ENCODE measurements at places on chromosomes 5 and 9. TPM values are rescaled to one million over a fixed set of nuclear protein-coding genes. Genes with fewer than 3 reads are reported as not detected.
A peak's percentile ranks its signal among the peaks of the same experiment; 100 is the strongest.

- no peak for DNase-seq
Measured at GRCh38 chr9:109779711-109780452, at the start of gene PALM2AKAP2. PALM2AKAP2 (plus strand) TSS chr9:109780198; CDS start chr9:109780489, 291 bp downstream.

GRCh38 chr9:11319538-11319937 lies 706.7 kb upstream of the PTPRD start:
- DNase-seq = no peak

GRCh38 chr9:17509151-17509550 lies 69.7 kb upstream of the SH3GL2 start:
- no peak for DNase-seq

DNA sequence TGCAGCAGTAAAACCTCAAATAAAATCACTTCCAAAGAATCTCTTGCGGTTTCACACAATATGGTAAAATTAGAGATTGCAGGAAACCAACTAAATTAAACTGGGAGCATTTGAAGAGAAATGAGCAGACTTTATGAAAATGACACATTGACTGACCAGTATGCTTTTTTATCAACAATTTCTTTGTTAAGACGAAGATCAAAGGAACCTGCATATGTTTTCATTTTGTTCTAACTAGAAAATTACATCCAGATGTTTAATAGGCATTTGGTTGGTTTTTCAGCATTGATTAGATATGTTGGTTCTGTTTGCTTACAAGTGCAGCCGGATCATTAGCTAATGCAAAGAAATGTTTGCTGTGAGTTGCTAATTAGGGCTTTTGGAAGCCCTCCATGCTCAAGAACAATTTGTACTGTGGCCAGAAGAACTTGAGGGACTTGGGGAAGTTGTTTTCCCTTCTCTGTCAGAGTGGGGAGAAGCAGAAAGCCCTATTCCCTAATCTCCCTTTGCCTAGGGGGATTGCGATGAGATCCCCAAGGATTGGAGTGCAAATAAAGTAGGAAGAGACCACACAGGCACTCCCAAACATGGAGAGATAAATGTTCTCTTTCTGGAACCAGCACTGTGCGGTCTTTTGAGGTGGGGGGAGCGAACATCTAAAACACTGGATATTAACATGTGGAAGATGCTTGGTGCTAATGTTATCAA lies 4.5 kb upstream of the TLE1 start:
- no peak for DNase-seq

Gene GRXCR2
- total RNA-seq = not detected

Gene ALAD
- total RNA-seq = 21.8 TPM

Gene SLC6A18
- not detected for total RNA-seq

DNA sequence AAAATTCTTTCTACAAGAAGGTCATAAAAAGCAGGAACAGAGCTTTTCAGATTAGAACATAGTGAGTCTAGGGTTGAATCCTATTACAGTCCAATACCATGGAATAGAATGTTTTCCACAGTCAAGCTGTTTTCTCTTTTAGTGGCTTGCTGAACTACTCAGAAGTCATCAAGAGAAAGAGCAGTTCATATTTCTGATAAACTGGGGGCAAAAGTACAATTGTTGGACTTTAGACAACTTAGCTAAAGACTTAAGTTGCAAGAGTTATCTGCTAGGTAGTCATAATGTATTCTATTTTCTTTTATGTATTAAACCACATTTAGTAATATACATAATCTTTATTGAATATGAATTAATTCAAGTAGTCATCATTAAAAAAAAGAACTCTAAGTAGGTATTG lies 233.1 kb upstream of the GRIA1 start:
- DNase-seq = no peak

Gene TSPAN17
- 10.1 TPM for total RNA-seq

- peak; percentile 14 for DNase-seq
Measured at GRCh38 chr9:123544007-123544827, 188.2 kb downstream of the CRB2 start.

DNA sequence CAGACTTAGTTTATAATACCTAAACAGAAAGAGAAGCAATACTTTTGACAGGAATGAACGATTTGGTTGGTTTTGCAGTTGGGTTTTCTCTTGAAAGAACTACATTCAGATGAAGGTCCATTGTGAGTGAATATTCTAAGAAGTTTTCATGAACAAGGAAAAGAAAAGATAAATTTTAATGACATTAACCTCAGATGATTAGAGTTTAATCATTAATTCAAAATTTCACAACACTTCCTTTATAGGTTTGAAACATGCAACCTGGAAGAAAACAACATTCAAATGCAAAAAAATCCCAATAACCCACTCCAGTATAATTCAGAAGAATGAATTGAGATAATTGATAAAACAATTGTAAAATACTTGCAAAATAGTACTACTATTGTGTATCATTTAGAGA lies 23.8 kb downstream of the EQTN start:
- DNase-seq = no peak

- DNase-seq = no peak
Measured at GRCh38 chr9:18194316-18194715, 279.6 kb upstream of the ADAMTSL1 start.

DNA sequence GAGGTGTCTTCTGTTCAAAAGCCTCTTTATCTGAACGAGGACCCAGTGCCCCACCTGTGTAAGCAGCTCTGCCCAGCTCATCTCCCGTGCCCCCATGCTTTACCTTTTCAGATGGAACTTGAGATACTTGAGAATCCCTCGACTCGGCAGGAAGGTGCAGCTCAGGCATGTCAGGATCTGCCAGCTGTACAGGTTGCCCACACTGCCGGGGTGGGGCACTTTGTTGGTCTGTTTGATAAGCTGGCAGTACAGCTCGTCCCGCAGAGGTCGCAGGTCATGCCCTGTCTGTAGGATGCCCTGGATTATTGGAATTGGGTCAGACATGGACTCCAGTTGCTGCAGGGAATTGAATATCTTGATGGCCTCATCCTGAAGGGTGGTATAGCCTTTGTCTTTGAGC lies 58.0 kb upstream of the RETREG1 start:
- no peak for DNase-seq

Gene PSIP1
- total RNA-seq = 53.8 TPM

GRCh38 chr5:158064334-158065123 lies 205.6 kb upstream of the CLINT1 start:
- DNase-seq = no peak

DNA sequence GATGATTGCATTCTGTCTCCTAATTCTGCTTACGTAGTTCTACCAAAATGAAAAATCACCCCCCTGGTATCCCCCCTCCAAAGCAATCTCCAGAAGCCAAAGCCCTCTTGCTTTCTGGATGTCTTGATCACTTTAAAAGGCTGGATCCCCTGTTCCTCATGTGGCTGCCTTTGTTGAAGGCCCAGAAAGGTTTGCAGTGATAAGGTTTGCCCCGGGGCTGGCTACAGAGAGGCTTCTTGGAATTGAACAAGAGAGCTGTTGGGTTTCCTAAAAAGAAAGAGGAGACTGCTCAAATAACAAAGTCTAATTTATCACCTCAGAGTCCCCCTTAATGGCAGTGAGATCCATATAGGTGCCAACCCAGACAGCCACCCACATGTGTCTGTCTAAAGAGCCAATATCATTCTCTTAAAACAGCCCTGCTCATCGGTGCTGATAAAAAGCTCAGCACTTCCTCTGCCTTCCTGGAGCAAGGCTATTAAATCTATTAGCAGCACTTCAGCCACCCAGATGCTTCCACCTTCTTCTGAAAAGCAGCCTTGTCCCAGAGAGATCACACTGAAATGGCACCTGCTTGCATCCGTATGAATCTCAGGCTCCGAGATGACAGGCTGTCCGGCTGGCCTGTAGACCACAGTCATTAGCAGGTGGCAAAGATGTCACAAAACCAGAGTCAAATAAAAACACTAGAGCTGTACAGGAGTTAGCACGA lies 70.9 kb downstream of the TEX10 start:
- no peak for DNase-seq

DNA sequence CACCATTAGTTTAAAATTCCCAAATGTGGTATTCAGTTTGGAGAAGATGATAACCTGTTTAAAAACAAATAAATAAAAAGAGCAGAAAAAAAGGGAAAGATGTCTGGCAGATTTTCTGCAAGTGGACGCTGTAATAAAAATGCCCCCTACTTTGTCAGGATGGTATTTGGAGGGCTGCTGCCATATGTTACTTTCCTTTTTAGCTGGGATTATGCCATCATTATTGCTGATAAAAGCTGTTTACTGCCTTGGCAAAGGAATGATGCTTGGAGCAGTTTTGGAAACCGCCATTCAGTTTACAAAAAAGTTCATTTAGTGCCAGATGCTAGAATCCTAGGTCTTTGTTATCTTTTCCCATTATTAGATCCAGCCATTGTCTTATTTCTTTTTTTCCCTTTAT lies 104.8 kb downstream of the PBX3 start:
- no peak for DNase-seq

GRCh38 chr5:89878140-89879132 lies 531.1 kb downstream of the CETN3 start:
- peak; percentile 6 for DNase-seq
